GM18507 (cell line): ENCODE measurements at places on chromosomes 3 and 15.

DNA sequence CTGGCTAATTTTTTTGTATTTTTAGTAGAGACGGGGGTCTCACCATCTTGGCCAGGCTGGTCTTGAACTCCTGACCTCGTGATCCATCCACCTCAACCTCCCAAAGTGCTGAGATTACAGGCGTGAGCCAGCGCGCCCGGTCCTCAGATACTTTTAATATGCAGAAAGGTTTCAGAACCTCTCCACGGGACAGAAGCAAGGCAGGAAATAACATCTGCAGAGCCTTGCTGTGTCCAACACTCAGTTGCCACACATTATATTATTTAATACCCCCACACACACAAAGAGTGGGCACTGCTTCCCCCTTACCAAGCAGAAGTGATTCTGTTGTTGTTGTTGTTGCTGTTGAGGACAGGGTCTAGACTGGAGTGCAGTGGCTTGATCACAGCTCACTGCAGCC, 28.0 kb downstream of the OSBPL10 start:
- DNase-seq = no peak

- DNase-seq = no peak
These were observed 21.7 kb downstream of the KIF7 start for GRCh38 chr15:89633585-89633984.

GRCh38 chr3:187641320-187642016, 28.7 kb downstream of the SST start:
- no peak for DNase-seq

DNA sequence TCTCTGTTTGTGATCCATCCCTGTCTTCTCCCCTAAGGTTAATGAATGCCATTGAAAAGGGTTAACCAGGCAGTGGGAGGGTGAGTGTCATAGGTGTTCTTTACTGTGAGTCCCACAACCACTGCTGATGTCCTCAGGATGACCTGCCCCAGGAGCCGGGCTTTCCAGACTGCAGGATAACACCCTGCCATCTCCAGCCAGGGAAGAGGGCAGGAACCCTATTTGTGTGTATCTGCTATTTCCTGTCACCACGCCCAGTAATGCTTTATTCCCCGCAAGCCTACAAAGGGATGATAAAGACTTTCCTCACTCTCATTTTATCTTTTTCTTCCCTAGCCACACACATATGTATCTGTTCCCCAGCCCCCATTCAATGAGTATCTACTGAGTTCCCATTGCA, 15.6 kb upstream of the CTXND1 start:
- no peak for DNase-seq

DNA sequence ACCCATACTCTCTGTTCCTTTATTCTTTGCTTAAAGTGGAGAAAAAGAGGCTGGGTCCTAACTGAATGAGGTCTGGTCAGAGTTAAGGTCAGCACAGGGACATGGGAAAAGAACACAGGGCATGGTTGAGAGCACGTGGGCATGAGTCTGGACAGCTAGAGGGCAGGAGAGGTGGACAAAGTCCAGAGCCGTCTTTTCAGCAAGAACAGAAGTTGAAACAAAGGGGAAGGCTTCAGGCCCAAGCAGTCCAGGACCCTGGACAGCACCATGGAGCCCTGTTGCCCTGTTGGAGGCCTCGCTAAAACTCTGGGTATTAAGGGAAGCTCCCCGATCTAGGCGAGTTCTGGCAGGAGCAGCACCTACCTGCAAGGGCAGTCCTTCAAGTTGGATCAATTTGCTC, 50.7 kb downstream of the XYLB start:
- no peak for DNase-seq

- no peak for DNase-seq
These were observed 114.1 kb upstream of the DNAJC19 start for GRCh38 chr3:181103605-181104004.

DNA sequence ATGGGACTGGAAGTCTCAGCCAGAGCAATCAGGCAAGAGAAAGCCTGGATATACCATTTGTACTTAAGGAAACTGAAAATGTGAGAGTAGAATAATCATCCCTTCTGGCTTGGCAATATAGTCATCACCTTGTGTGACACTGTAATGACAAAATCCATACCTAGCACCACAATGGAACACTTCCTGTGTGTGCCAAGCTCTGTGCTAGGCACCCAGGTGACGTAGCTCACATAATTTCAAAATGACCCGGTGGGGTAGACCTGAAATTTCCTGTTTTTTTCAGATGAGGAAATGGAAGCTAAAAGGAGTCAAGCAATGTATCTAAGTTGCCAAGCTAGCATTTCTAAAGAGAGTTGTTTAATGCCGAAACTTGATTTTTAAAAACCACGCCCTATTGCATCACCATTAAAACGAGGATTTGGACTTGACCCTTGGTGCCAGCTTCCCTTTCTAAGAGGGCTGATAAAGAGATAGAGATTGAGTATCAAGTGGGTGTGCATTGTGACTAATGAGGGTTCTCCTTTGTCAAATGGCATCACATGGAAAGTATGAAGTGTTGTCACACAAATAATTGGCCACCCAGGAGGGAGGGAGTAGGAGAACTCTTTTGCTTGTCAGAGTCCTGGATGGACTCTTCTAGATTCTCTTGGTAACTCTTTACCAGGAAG, 141.3 kb upstream of the PDZRN3 start:
- DNase-seq = no peak

DNA sequence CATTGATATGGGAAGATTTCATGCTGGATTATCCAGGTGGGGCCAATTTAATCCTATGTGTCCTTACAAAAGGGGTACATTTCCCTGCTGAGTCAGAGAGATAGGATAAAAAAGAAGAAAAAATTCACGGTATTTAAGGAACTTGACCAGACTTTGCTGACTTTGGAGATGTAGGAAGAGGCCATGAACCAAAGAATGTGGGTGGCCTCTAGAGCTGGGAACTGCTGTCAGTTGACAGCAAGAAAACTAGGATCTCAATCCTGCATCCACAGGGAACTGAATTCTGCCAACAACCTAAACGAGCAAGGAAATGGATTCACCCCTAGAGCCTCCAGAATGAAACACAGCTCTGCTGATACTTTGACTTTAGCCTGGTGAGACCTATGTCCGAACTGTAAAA, 148.1 kb upstream of the SLC24A5 start:
- no peak for DNase-seq

GRCh38 chr15:36278219-36278618, 301.2 kb upstream of the CDIN1 start:
- no peak for DNase-seq

DNA sequence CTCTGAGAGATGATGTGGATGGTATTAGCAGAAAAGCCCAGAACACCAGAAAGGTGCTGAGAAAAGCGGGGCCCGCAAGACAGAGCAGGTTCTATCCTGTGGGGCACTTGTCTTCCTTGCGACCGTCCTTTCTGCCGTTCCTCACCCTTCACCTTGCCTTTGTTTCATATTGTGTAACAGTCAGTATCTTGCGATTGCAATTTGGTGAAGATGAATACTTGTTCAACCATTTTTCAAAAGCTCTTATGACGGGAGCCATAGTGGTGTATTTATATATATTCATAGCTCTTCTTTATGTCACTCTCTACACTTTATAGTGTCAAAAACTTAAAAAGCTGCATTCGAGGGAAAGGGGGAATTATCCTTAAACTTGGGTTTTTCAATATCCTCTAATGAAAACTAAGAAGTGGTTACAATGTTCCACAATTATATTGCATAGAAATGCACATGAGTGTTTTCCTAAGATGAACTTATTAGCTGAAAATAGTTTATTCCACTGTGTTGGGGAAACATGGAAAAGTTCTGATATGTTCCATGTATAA, 797 bp downstream of the MAP3K13 start:
- no peak for DNase-seq

GRCh38 chr3:16704941-16705340, 99.7 kb upstream of the DAZL start:
- DNase-seq = no peak

GRCh38 chr3:48990636-48991469, 812 bp downstream of the P4HTM start:
- DNase-seq = no peak

DNA sequence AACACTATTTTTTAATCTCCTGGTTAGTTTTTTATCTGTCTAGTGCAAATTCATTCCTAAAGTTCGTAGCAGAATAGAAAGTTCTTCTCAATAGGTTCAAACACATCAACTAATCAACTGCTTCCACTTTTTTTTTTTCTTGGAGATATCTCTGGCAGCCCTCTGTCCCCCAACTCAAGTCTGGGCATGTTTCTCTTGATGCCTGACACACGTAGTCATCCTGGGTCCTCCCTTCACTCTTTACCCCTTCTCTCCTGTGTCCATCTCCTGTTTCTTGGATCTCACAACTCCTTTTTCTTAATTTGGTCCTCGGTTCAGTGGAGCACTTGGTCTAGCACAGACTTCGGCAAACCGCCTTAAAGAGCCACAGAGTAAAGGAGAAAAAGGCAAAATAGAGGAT, 14.4 kb downstream of the TNFAIP8L3 start:
- DNase-seq = no peak

GRCh38 chr3:45153658-45154437, 7.7 kb upstream of the CDCP1 start:
- no peak for DNase-seq

DNA sequence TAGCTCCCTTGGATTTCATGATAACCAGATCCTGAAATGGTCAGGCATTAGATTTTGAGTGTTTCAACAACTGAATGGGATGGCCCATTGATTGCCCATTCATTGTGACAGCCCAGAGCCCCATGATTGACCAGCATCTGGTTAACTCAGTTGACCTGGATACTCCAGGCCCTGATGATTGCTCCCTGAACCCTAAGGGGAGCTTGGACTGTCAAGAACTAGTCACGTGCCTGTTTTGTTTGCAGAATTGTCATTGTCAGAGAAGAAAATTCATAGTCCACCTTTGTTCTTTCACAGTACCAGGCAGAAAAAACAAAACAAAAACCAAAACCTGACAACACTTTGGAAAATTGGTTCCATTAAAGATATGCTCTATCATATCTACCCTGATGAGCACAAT, 241.3 kb upstream of the ONECUT1 start:
- no peak for DNase-seq

DNA sequence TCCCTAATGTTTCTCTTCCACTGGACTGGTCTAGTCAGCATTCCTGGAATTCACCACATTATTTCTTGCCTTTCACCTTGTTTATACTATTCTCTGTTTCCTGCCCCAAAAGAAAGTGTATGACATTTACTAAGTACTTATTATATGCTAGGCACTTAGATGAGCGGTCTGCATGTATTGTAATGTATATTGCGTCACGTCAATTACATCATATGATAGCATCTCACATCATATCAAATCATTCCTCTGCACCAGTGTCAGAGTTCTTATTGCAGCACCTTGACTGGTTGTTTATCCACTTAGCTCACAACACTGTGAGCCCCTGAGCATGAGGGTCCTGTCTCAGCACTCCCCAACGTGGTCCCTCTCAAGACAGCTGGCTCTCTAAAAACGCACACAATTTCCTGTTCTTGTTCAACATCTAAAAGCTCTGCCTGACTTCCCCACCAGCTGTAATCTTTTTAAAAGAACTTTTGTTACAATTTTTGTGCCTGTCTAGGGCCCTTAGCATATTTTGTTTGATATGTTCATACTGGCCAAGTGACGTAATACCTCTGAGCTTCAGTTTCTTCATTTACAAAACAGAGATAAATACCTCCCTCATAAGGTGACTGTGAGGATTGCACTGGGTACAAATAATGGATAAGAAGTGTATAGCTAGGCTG, 58.8 kb downstream of the ARHGAP31 start:
- no peak for DNase-seq

DNA sequence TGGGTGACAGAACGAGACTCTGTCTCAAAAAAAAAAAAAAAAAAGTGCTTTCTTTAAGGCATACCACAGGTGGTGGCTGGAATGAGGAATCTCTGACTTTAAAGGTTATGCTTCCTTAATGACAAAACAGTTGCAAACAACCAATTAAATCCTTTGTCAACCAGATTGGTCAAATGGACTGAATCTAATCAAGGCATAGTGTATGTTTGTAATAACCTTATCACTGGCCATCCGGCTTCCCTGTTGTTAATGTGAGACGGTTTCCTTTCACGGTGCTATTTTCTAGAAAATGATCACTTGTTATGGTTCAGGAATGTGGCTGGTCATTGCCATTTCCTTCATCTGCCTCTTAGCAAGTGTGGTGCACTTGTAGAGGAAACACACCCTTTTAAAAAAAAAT, 75.9 kb downstream of the FLNB start:
- no peak for DNase-seq

DNA sequence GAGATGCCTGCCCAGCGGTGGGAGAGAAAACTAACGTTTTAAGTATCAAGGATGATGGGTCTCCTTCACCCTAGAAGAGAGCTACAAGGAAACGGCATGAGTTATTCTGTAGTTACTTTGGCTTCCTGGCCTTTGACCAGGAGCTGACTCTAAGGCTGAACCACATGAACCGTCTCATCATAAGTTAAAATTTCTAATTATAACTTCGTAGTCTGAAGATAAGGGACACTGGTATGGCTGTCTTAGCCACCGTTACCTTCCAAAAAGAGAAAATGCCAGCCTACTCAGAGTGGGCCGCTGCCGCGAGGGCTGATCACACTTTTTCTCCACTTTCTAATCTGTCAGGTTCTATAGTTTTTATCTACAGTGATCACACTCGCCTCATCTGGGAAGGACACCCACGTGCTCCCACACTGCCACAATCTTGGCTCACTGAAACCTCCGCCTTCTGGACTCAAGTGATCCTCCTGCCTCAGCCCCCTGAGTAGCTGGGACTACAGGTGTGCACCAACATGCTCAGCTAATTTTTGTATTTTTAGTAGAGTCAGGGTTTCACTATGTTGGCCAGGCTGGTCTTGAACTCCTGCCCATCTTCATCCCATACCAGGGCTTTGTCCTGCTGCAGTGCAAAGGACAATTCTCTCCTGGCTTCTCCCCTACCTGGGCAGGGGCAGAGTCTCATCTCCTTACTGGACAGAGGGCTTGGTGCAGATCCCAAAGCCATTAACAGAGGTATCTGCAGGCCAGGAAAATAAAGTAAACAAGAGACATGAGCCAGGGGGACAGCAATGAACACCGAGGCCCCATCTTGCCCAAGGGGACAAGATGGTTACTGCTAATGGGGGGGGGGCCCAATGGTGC, 73.4 kb downstream of the RFTN1 start:
- DNase-seq = no peak

GRCh38 chr3:46656778-46657556, 36.5 kb downstream of the ALS2CL start:
- no peak for DNase-seq

DNA sequence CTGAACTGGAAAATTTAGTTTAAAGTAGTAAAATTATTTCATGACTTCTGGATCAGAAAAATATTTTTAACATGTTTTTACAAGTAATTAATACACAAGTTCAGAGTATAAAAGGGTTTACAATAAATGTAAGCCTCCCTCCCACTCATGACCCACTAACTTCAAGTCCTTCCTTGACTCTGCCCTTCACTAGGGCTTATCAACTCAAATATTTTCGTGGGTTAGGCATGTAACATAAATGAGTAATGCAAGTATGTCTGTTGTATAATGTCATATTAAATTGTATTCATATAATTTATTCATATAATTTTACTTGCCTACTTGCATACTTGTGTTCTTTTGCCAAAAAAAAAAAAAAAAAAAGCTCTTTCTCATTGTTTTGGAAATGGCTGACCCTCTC, 3.4 kb upstream of the OPA1 start:
- no peak for DNase-seq
